DMS79 treated with DMSO at 0.1 percent for 48 hours (cell line): ENCODE measurements at places on chromosomes 11 and 22.

GRCh38 chr11:8828046-8828445, 82.9 kb upstream of the AKIP1 start:
- no peak for DNase-seq

DNA sequence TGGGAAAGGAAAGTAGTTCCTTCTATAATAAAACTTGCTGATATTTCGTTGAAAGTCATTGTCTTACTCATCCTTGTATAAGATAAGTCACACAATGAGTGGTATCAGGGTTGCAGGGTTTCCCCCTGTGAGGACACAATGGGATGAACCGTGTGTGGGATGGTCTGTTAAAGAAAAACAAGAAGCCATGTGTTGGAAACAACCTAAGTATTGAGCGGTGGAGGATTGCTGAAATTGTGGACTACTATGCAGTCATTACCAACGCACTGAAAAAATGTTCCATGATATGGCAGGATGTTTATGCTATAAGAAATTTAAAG, 28.6 kb downstream of the PTPRJ start:
- no peak for DNase-seq

- DNase-seq: no peak
Measured at GRCh38 chr22:35308480-35309021, 8.9 kb downstream of the TOM1 start.

- DNase-seq: no peak
Measured at GRCh38 chr11:123924027-123924426, 15.4 kb upstream of the OR4D5 start.

GRCh38 chr11:57432714-57433163, 5.8 kb upstream of the SLC43A3 start:
- peak; percentile 46 for DNase-seq

DNA sequence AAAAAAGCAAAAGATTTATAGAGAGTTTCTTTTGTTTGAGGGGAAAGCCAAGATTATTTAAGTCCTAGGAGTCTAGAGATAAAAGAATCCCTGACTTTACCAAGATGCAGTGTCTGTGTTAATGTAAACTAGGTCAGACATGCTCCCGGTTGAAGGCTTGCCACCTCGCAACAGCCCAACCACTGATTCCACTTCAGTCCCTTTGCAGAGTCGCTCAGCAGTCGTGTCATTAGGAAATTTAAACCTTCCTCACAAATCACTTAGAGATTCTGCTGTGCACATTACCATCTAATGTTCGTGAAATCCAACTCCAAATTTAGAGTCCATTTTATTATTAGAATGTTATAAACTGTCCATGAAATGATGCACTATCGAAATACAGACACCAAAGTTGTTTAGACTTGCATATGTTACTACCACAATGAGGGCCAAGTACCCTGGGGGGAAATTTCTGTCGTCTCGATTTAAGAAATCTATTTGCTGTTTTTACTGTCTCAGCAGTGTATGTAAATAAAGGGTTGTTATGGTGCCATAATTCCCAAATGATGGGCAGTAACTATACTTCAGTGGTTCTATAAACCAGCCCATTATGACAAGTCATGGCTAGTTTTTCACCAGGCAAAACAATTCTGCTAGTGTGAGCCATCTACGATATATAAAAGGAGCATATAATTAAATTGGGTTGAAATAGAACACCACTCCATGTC, 101.4 kb upstream of the MTNR1B start:
- DNase-seq: peak; percentile 98

- no peak for DNase-seq
Measured at GRCh38 chr22:24011735-24012068, 598 bp downstream of the CABIN1 start.

DNA sequence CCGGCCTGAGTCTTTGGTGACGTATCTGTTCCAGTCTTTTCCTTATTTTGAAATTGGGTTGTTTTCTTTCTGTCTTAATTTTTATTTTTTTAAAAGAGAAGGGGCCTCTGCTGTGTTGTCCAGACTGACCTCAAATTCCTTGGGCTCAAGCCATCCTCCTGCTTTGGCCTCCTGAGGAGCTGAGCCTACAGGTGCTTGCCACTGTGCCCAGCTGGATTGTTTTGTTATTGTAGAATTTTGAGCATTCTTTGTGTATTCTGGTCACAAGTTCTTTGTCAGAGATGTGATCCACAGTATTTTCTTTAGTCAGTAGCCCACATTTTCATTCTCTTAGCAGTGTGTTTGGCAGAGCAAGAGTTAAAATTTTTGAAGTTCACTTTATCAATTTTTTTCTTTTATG, 100.1 kb downstream of the ATXN10 start:
- no peak for DNase-seq

- DNase-seq: no peak
Measured at GRCh38 chr11:34647131-34647530, 26.2 kb downstream of the EHF start.

GRCh38 chr11:79101656-79102055, 339.2 kb downstream of the TENM4 start:
- DNase-seq: peak; percentile 47

DNA sequence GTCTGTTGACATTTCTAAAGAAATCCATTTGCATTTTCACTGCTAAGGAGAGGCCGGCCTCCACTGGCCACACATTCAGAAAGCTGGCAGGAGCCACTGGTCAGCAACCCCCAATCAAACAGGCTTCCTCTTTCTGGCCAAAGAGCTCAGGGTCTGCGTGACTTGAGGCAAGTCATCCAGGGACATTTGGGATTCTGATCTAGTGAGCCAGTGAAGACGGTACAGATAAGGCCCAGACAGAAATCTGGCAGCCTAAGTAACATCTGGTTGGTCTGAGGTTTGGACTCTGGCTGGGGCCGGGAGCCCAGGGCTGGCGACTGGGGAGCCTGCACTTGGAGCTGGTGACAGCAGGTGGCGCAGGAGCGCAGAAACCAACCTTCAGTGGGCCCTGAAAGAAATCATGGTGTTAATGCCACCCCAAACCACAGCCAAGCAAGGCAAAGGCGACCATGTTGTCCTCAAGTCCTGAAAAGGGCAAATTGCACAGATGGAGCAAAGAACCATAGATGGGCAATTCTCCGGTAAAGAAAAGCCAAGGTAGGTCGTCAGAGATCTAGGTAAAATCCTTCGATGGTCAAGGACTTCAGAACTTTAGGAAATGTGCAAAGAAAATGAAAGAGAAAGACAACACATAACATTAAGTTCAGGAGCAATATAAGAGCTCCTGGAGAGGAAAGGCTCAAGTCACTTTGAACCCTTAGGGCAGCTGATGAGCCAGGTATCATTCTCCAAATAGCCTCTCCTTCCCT, 99.4 kb upstream of the BLID start:
- DNase-seq: no peak

GRCh38 chr22:42787357-42787736, 66.7 kb upstream of the A4GALT start:
- no peak for DNase-seq

GRCh38 chr11:45942381-45942780, 19.9 kb downstream of the LARGE2 start:
- no peak for DNase-seq

DNA sequence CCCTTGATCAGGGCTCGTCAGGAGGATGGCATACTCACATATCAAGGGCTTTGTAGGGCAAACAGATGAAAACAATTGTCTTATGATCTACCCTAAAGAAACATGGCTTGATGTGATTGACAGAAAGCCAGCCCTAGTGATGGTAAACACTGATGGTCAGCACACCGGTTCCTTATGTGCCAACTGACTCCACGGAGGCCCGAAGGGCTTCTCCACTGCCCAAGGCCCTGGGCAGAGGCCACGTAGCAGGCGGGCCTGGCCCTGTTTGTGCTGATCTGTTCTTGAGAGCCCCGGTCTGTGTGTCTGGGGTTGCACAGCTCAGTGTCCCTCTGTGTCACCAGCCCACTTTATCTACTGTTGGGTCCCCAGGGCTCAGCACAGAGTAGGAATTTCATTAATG, 115.2 kb downstream of the GRIK4 start:
- no peak for DNase-seq

DNA sequence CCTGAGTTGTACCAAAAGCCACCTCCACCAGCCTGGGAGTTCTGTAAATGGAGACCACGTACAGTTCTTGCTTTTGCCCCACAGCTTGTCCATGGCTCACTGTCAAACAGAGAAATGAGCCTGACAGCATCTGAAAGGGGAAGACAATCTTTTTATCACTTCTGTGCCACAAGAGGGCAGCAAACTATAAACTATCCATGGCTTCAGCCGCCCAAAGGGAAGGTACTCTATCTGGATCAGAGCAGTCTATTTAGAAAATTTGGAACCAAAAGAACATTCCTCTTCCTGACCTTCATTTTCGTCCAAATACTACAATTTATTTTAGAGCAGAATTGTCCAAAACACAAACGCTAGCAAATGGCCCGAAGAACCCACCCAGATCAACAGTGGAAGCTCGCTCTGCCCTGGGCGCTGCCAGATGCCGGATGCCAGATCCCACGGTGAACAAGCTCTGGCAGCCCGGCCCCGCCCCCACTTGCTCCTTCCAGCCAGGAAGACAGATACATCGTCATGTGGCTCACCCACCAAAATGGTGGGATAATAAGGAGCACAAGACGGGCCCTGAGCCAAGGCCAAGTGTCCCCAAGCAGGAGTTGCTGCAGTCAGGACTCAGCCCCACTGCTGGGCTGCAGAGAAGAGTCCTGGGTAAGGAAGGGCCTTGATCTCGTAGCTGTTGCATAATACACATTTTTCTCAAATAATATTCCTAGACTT, 23.9 kb upstream of the SCGB1A1 start:
- DNase-seq: peak; percentile 81

- no peak for DNase-seq
Measured at GRCh38 chr11:12508151-12508751, 130.9 kb downstream of the PARVA start.

DNA sequence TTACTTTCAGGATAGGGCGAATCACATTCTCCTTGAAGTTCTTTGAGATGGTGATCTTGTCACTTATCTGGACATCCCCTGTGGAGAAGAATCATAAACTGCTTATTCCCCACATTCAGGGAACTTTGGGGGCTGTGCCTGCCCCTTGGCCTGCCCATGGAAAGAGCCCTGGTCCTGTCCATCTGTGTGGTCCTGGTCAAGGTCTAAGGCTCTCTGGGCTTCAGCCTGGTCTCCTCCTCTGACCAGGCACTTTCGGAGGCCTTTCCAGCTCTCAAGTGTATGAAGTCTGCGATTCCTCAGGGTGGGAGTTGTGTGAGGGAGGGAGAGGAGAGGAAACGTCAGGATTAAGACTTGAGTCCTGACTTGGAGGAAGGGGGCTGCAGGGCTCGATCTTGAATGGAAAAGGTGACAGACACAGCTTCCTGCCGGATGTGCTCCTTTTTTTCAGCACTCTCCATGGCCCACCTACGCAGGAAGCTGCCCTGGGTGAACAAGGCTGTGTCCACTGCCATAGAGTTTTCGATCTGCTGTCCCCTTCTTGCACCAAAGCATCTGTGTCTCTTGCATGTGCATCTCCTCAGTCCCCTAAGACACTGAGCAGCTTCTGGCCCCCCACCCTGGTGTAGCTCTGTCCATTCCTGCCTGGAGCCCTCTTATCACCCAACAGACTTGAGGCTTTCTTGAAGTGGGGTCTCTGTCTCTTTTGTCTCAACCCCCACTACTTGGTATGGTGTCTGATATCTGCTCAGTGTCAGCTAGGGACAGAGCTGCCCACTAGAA, 50.8 kb upstream of the PHOX2A start:
- DNase-seq: no peak

GRCh38 chr22:46069521-46070214, 80.7 kb upstream of the PPARA start:
- peak; percentile 82 for DNase-seq

DNA sequence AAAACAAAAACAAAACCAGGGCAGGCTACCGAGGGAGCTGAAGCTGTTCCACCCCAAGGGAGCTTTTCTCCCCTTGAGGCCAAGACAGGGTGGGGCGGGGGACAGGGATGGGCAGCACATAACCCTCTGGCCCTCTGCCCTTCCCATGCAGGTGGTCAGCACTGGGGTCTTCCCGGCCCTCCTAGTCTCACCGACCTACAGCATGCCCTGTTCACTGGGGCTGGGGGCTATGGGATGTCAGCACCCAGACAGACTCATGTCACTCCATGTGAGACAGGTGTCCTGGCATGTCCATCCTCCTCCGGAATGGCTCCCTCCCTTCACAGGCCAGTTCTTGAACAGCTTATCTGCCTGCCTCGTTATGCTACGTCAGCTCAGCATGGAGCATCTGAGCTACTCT, 51.7 kb downstream of the DSCAML1 start:
- no peak for DNase-seq

GRCh38 chr22:22164541-22165272, 79.9 kb upstream of the VPREB1 start:
- DNase-seq: no peak

DNA sequence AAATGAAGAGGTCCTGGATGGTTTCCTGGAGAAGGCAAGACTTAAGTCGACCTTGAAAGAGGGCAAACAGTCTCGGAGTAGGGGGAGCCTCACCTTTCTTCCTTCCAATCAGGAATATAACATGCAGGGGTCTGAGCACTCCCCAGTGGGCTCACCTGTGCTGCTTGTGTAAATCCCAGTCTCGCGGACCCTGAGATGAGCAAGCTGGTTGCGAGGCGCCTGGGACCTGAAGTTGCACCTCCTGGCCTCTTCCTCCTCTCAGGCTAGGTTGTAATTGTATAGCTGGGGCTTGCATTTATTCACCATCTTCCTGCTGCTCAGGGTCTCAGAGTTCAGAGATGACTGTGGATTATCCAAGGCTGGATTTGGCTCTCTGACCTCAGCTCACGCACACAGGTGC, 7.5 kb upstream of the WBP2NL start:
- DNase-seq: no peak

DNA sequence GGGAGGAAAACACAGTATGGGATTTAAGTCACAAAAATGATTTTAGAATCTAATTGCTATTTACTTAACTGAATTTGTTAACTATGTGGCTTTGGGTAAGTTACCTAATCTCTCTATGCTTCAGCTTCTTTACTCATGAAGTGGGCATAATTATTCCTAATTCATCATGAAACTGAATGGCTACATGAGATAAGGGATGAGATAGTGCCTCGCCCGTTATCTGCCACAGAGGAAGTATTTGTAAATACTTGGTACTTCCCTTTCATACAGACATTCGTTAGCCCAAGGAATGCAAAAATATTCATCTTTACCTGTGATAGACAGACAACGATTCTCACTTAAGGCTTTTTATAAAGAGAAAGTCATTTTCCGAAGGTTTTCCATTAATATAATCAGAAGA, 221.2 kb upstream of the BLID start:
- DNase-seq: no peak

DNA sequence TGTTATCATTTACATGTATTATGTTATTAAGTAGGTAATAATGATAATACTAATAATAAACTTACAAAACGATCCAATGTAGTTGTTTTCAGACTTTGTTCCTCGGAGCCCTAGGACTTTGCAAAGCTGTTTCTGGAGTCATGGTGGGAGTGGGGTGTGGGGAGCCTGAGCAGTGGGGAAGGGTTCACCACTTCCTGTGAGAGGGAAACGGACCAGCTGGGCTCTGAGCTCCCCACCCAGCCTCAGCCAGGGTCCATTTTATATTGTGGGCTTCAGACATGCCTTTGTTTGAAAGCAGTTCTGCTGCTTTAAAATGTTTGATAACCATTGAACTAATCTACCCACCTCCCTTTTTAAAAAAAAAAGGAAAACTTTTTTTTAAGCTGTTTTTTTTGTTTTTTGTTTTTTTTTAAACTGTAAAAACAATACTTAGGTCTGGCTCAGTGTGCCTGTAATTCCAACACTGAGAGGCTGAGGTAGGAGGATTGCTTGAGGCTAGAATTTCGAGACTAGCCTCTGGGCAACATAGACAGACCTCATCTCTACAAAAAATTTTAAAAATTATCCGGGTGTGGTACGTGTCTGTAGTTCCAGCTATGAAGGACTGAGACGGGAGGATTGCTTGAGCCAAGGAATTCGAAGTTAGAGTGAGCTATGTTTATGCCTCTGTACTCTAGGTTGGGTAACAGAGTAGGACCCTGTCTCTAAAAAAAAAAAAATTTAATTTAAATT, 7.0 kb downstream of the SERPING1 start:
- DNase-seq: no peak
